CD4-positive, alpha-beta T cell treated with Interleukin-17A for 1 hour (primary cell): ENCODE measurements at places on chromosomes 11 and 22.

DNA sequence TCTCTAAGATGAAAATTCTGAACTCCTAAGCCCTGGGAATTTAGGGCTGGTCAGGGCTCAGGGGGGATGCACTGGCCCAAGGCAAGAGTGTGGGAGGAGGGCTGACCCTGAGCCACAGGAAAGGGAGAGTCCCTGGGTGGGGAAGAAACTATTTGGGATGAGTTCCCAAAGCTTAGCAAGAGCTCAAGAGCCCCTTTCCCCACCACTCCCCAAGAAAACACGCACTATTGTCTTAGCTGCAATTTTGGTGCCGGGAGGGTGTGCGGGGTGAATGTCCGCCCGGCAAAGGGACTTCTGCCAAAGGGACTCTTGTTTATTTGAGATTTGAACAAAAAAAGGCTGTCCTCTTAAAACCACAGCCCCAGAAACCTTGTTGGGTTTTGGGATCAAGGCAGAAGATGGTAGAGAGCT lies 37.0 kb downstream of the KIAA1671 start:
- no peak for DNase-seq

GRCh38 chr11:88297421-88297820 lies 40.1 kb downstream of the CTSC start:
- no peak for DNase-seq

- no peak for DNase-seq
These were observed 515.2 kb upstream of the TENM4 start for GRCh38 chr11:79956061-79956460.

GRCh38 chr22:47575291-47575690 lies 812.8 kb downstream of the TBC1D22A start:
- no peak for DNase-seq

DNA sequence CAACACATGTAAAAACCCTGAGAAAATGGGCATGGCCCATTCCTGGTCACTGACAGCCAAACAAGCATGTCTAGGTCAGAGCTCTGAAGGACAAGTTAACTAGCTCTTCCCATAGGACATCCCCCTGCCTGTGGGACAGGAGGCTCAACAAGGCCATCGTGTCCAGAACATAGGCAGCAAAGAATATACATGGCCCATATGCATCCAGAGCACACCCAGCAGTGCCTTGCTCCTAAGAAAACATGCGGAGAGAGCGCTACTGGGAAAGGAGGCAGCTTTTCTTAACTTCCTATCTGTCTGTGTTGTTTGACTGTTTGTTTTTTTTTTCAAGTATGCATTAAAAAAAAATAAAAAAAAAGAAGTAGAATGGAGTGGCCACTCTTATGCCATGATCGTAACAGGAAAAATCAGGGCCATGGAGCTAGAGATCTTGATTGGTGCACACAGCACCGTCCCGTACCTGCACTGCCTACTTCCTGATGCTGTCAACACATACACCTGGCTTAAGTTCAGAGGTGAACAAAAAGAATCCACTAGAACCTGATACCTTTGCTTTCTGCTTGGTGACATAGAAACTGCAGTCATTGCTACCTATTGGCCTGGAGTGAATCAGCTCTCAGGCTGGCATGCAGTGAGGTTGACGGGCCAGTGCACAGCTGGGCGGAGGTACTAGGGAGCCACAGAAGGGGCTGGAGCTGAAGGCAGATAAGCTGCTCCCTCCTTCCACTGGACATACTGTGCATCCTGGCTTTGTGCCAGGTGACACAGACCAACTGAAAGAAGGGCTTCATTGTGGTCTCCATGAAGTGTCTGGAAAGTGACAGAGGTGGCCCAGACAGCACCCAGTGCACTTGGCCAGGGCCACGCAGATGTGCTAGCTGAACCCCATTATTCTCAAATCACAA lies 11.9 kb downstream of the UFD1 start:
- no peak for DNase-seq

DNA sequence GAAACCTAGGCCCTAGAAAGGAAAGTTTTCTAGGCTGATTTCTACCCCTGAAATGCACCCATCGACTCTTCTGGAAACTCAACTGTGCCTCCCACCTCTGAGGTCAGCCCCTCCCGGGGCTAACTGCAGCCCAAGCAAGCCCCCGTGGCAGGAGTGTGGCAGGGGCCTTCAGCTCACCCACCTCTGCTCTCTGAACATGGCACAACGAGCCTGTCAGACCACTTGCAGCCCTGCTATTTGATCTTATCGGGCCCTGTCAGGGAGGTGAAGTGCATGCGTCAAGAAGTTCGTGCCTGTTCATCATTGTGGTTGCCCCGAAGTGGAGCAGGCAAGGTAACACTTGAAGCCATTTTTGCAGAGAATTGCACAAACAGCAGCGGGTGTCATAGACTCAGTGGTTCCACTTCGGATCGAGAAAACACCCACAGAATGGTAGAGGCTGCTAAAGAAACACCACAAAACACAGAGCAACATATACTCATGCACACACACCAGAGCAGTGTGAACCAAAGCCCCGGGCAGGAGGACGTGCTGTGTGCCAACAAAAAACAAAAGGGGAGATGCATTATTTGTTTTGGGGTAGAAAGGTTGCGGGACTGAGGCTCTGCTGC lies 262.7 kb downstream of the ETS1 start:
- DNase-seq = peak; percentile 91

GRCh38 chr11:72535194-72535547 lies 100.8 kb upstream of the CLPB start:
- DNase-seq = no peak

DNA sequence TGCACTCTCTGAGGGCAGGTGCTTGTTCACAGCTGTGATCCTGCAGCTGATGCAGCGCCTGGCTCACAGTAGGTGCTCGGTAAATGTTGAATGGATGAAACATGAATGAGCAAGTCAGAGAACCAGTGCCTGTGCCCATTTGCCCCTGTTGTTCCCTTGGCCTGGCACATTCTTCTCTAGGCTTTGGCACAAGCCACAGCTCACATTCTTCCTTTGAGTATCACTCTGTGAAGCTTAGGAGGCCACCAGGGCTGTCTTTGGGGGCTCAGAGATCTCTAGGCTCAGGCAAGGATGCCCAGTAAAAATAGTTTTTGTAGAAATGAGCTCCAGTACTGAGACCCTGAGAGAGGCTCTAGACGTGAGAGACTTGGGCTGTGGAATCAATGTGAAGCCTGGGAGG lies 144.6 kb upstream of the NAV2 start:
- DNase-seq = no peak

DNA sequence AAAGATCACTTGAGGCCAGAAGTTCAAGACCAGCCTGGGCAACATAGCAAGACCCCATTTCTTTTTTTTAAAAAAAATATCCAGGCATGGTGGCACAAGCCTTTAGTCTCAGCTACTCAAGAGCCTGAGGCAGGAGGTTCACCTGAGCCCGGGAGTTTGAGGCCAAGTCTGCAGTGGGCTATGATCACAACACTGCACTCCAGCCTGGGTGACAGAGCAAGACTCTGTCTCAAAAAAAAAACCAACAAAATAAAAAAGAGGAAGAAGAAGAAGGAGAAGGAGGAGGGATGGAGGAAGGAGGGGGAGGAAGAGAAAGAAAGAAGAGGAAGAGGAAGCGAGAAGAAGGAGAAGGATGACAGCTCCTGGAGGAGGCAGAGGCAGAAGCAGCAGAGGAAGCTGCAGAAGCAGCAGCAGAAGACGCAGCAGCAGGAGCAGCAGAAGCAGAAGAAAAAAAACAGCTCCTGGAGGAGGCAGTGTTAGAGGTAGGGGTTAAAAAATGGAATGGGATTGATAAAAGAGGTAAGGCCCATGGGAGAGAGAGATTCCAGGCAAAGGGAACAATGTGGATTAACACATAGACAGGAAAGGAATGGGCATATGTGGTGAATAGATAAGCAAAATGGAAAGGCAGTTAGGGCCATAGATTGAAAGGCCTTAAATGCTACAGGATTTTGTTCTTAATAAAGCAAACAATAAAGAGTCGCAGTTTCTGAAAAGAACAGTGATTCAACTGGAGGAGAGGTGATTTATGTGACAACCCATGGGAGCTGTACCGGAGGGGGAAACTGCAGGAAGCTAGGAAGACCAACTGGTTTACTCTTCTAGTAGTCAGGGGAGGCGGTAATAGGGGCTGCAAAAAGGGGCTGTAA lies 10.9 kb downstream of the PRCP start:
- no peak for DNase-seq

- no peak for DNase-seq
These were observed 31.6 kb upstream of the ACCSL start for GRCh38 chr11:44016131-44016530.
